ENCODE measurements at places on chromosomes 6 and 20. TPM values are rescaled to one million over a fixed set of nuclear protein-coding genes. Genes with fewer than 3 reads are reported as not detected.
A peak's percentile ranks its signal among the peaks of the same experiment; 100 is the strongest.

The PSORS1C1 gene
- polyA plus RNA-seq: 31.3 TPM

The DAAM2 gene
- 12.9 TPM for polyA plus RNA-seq

DNA sequence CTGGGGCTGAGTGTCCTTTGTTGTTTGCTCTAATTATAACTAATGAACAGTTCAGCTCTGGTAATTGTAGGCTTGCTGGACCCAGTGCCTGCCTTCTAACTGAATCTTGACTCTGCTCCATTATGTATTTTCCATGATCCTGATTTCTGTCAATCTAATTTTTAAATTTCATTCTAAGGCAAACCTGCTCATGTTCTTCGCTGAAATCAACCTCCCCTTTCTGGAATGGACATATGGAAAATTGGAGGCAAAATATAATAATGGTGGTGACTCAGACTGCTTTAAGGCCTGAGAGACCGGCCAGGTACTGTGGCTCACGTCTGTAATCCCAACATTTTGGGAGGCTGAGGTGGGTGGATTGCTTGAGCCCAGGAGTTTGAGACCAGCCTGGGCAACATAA is 182.7 kb upstream of the AKAP12 start:
- DNase-seq: no peak
- H3K27ac ChIP-seq: no peak overlapping the region
- no peak overlapping the region for H3K4me3 ChIP-seq
- no peaks in the 10 kb centered on the region for H3K36me3 ChIP-seq

- peak overlapping the region; percentile 99 for H3K27ac ChIP-seq
- H3K4me1 ChIP-seq: no peaks in the 10 kb centered on the region
- DNase-seq: no peak
- peak overlapping the region; percentile 86 for H3K4me3 ChIP-seq
- H3K36me3 ChIP-seq: peaks cover 12% of the 10 kb centered on the region
Measured at GRCh38 chr6:26197636-26197932, 110.4 kb downstream of the HFE start.

GRCh38 chr6:148203970-148204369 is 138.7 kb upstream of the SASH1 start:
- no peaks in the 10 kb centered on the region for H3K27me3 ChIP-seq
- no peaks in the 10 kb centered on the region for H3K36me3 ChIP-seq
- peak overlapping the region; percentile 10 for H3K27ac ChIP-seq
- no peak for DNase-seq
- no peak overlapping the region for H3K4me3 ChIP-seq

DNA sequence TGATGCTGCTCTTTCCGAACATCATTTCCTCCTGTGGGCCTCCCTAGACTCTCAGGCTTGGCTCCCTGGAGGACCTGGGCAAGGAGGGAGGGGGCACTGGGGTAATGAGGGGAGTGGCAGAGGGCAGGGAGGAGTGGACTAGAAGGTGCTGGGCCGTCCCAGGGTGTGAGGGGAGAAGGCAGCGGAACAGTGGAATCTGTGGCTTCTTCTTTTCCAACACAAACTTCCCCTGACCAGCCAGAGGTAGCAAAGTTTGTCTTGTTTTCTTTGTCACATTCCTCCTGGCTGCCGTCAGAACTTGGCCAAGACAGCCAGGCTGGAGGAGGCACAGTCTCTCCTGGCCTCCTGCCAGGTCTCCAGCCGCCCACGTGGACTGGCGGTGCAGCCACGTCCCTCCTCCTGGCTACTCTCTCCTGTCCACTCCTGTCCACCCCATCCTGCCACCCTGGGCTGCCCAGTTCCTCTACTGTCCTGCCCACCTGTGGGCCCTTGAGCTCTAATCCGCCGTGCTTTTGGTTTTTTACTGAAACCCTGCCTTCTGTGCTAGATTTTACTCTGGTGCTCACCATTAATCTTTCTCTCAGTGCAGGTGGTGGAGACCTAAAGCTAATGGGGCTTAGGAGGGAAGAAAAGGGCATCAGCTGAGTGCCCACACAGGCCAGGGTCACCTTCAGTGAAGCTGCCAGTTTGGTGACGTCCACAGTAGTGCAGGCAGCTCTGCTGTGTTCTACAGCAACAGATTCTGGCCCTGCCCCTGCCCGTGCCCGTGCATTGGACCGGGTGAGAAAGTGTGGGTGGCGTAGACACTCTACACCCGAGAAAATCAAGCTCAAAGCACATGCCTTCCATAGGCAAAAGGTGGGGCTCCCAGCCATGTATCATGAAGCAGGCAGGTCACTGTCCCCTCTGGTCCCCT is 2.8 kb upstream of the CDSN start:
- no peak overlapping the region for H3K27ac ChIP-seq
- H3K36me3 ChIP-seq: no peaks in the 10 kb centered on the region
- H3K4me3 ChIP-seq: no peak overlapping the region
- peak; percentile 56 for DNase-seq
- peaks cover 4% of the 10 kb centered on the region for H3K4me1 ChIP-seq

DNA sequence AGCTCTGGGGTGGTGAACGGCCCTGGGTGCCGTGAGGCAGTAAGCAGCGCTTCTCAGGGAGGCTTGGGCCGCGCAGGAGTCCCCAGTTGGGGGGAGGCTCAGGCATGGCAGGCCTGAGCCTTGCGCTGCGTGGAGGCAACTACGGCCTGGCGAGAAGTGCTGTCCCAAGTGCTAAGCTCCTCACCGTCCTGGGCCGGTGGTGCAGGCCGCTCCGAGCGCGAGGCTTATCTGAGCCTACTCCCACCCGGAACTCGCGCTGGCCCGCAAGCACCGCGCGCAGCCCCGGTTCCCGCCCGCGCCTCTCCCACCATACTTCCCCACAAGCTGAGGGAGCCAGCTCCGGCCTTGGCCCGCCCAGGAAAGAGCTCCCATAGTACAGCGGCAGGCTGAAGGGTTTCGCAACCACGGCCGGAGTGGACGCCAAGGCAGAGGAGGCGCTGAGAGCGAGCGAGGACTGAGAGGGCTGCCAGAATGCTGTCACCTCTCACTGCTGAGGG is 1.8 kb upstream of the WRNIP1 start:
- H3K27me3 ChIP-seq: no peaks in the 10 kb centered on the region
- H3K27ac ChIP-seq: no peak overlapping the region
- H3K4me3 ChIP-seq: no peak overlapping the region
- no peaks in the 10 kb centered on the region for H3K36me3 ChIP-seq

DNA sequence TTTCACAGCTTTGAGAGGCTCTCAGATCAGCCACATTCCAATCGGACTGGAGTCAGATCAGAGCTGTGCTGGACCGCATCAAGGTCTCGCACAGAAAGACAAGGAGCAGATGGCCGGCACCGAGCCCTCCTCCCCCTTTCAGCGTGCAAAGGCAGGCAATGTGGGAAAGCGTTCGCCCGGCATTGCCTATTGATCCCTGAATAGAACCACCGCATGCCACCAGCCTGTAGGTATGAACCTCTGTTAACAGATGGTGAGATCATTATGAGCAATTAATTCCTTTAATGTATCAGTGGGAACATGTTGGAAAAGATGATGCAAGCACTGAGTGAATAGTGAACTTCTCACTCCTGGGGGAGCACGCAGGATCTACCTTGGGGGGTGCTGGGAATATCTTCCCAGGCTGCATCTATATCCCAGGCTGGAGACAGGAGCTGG is 117.5 kb upstream of the ID4 start:
- peak; percentile 7 for DNase-seq
- H3K27ac ChIP-seq: no peak overlapping the region
- no peaks in the 10 kb centered on the region for H3K4me1 ChIP-seq
- no peaks in the 10 kb centered on the region for H3K27me3 ChIP-seq

DNA sequence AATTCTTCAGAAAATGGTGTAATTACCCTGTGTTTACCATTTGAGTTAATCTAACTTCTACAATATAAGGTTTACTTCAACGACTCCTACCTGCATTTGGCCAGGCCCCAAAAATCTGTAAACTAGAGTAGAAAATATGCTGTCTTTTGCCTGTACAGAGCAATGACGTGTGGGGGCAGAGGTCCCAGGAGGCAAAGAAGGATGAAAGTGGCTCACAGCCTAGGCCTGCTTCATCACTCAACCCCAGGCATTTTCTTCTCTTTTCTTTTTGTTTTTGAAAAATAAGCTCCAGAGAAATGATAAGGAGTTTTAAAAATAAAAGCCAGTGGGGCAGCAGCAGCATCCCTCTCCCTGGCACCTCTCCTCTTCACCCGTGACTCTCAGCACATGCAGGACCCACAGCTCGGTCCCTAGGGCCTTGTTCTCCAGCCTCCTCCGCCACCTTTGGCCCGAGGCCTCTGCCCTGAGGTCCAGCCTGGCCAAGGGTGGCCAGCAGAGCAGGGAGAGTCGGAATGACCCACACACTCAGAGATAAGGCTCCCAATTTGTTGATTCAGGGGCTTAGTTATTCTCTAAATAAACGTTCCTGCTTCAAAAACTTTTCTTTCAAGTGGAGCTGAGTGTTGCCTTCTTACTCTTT is 310.3 kb upstream of the RNF24 start:
- no peaks in the 10 kb centered on the region for H3K4me1 ChIP-seq
- H3K36me3 ChIP-seq: no peaks in the 10 kb centered on the region
- H3K27me3 ChIP-seq: no peaks in the 10 kb centered on the region
- no peak overlapping the region for H3K4me3 ChIP-seq
- H3K27ac ChIP-seq: no peak overlapping the region

DNA sequence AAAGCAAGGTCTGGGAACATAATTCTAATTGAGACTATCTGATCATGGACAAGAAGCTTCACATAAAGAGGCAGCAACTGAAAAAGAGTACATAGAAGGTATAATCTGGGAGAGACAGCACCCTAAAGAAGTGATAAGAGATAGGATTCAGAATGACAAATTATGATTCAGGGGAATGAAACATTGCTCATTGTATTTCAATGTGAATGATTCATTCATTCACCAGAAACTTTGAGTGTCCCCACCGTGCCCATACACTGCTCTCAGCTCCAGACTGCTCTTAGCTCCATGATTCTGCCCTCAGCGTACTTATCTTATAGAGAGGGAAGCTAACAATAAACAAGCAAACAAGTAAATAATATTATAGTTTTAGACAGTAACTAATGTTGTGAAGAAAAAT is 329.3 kb upstream of the IRAK1BP1 start:
- DNase-seq: no peak
- no peaks in the 10 kb centered on the region for H3K4me1 ChIP-seq
- no peak overlapping the region for H3K27ac ChIP-seq
- H3K27me3 ChIP-seq: no peaks in the 10 kb centered on the region
- no peak overlapping the region for H3K4me3 ChIP-seq

DNA sequence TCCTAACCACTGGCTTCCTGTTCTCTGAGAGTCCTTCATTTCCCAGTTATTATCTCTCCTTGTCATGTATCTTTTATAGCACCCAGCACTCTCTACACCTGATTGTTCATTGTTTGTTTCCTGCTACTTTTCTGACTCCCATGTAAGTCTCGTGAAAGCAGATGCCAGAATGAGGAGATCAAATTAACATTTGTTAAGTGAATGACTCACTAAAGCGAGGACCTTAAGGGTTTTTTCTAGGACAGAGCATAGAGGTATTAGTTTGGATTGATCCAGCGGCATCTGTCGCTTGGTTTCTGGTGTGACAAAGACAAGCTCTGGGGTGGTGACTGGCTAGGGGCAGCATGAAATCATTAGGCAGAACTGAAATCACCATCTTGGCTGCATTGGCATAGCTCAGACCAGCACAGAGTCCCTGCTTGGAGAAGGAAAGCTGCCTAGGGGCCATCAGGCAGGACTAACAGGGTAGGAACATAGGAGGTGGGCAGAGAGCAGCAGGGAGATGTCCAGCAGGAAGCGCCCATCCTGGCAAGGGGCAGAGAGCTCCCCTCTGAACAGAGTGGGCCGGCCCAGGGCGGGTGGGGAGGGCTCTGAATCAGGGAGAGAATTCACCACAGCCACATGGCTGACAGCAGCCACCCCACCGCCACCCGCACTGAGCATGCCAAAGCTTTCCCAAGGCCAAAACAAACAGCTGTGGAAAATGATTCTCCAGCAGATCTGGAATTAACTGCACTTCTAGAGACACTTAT is 97.1 kb upstream of the CEP85L start:
- no peaks in the 10 kb centered on the region for H3K27me3 ChIP-seq
- no peak overlapping the region for H3K4me3 ChIP-seq
- H3K27ac ChIP-seq: no peak overlapping the region
- H3K36me3 ChIP-seq: no peaks in the 10 kb centered on the region
- DNase-seq: no peak
- no peaks in the 10 kb centered on the region for H3K4me1 ChIP-seq

DNA sequence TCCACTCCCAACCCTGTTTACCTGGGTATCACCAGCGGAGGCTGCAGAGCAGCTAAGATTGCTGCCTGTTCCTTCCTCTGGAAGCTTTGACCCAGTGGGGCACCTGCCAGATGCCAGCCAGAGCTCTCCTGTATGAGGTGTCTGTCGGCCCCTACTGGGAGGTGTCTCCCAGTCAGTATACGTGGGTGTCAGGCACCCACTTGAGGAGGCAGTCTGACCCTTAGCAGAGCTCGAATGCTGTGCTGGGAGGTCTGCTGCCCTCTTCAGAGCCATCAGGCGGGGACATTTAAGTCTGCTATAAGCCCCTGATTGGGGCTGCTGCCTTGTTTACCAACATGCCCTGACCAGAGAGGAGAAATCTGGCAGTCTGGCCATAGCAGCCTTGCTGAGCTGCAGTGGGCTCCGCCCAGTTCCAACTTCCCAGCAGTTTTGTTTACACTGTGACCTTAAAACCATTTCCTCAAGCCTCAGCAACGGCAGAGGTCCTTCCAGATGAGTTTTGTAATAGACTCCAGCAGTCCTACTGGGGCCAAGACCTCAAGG is 2.8 kb downstream of the RAET1E start:
- H3K27ac ChIP-seq: no peak overlapping the region
- no peak overlapping the region for H3K4me3 ChIP-seq
- no peaks in the 10 kb centered on the region for H3K36me3 ChIP-seq
- H3K4me1 ChIP-seq: peaks cover 3% of the 10 kb centered on the region

- H3K36me3 ChIP-seq: no peaks in the 10 kb centered on the region
- no peak overlapping the region for H3K27ac ChIP-seq
- DNase-seq: no peak
- H3K4me3 ChIP-seq: no peak overlapping the region
Measured at GRCh38 chr6:7528565-7528964, 12.9 kb upstream of the DSP start.

- no peaks in the 10 kb centered on the region for H3K27me3 ChIP-seq
- H3K4me3 ChIP-seq: no peak overlapping the region
- peaks cover 5% of the 10 kb centered on the region for H3K36me3 ChIP-seq
- H3K4me1 ChIP-seq: peaks cover 2% of the 10 kb centered on the region
- no peak overlapping the region for H3K27ac ChIP-seq
Measured at GRCh38 chr20:45011108-45011526, 44.8 kb downstream of the STK4 start.

GRCh38 chr20:44959082-44959637 is 1.0 kb downstream of the TOMM34 start:
- H3K27me3 ChIP-seq: no peaks in the 10 kb centered on the region
- peak overlapping the region; percentile 76 for H3K27ac ChIP-seq
- peaks cover 16% of the 10 kb centered on the region for H3K4me1 ChIP-seq
- peaks cover 6% of the 10 kb centered on the region for H3K36me3 ChIP-seq
- H3K4me3 ChIP-seq: peak overlapping the region; percentile 53
- peak; percentile 42 for DNase-seq

GRCh38 chr6:168518348-168518745 is 77.4 kb downstream of the SMOC2 start:
- H3K36me3 ChIP-seq: no peaks in the 10 kb centered on the region
- H3K27ac ChIP-seq: no peak overlapping the region
- H3K27me3 ChIP-seq: no peaks in the 10 kb centered on the region

GRCh38 chr6:38775870-38776269 is 60.8 kb downstream of the DNAH8 start:
- peaks cover 3% of the 10 kb centered on the region for H3K27me3 ChIP-seq
- DNase-seq: no peak
- no peaks in the 10 kb centered on the region for H3K36me3 ChIP-seq
- H3K4me1 ChIP-seq: no peaks in the 10 kb centered on the region

Measured in small intestine (tissue), 16 donors.